ENCODE measurements at places on chromosomes 12 and 14. TPM values are rescaled to one million over a fixed set of nuclear protein-coding genes. Genes with fewer than 3 reads are reported as not detected.

Gene LYZ
- polyA plus RNA-seq, result 203 TPM

Gene FOXN4
- polyA plus RNA-seq, result 17.1 TPM

Gene HRK
- 0.57 TPM for polyA plus RNA-seq

Gene ISCA2
- polyA plus RNA-seq, result 30.3 TPM

Gene CLEC4C
- polyA plus RNA-seq, result 1.9 TPM
